NCI-H2227 treated with DMSO at 0.1 percent for 48 hours (cell line): ENCODE measurements at places on chromosomes 1 and 21.
A peak's percentile ranks its signal among the peaks of the same experiment; 100 is the strongest.

DNA sequence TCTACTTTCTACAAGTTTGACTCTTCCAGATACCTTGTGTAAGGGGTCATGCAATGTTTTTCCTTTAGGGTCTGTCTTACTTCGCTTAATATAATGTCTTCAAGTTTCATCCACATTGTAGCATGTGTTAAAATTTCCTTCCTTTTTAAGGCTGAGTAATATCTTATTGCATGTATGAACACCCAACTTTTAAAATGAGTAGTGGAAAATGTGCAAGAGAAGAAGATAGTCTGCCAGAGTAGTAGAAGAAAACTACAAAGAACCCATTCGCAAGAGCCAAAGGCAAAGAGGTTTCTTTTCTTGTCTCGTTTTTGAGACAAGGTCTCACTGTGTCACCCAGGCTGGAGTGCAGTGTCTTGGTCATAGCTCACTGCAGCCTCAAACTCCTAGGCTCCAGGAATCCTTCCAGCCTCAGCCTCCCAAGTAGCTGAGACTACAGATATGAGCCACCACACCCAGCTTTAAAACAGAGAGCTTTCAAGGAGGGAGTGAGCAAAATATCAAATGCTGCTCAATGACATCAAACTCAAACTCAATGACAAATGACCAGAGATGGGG lies 9.4 kb downstream of the IL23R start:
- no peak for DNase-seq

GRCh38 chr1:60903591-60903990 lies 178.8 kb upstream of the NFIA start:
- DNase-seq, result no peak

DNA sequence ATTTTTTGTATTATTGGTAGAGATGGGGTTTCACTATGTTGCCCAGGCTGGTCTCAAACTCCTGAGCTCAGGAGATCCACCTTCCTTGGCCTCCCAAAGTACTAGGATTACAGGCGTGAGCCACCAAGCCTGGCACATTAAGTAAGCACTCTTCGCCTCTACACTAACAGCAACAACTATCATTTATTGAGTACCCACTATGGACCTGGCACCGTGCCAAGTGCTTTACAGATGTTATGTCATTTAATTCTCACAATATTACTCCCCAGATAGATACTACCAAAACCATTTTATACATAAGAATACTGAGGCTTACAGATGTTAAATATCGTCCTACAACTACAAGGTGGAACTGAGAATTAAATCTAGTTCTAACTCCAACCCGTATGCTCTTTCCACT lies 50.1 kb downstream of the TUT4 start:
- DNase-seq, result no peak

DNA sequence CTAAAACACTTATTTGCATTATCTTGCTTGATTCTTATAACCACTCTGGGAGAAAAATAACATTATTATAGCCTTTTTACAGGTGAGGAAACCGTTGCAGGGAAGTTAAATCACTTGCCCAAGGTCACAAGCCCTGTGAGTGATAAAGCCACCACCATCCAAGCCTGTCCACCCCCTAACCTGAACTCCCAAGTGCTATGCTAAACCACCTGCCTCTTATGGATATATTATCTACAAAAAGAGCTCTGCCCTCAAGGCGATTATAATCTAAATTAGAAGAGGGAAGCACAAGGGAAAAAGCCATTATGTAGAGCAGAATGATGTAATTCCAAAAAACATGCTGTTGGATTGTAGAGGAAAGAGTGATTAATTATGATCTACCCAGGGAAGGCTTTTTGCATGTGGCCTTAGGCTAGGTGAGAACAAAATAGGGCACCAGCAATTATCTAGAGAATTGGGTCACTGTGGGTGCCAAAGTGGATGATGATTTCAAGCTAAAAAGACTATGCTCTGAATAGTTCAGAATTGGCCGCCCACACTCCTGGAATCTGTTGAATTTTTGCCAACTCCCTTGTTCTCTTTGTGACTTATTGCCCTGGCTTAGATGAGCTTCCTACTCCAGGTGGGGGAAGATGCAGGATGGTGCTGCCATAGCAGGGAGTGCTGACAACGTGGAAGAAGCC lies 205.3 kb downstream of the FGGY start:
- DNase-seq, result peak; percentile 45

DNA sequence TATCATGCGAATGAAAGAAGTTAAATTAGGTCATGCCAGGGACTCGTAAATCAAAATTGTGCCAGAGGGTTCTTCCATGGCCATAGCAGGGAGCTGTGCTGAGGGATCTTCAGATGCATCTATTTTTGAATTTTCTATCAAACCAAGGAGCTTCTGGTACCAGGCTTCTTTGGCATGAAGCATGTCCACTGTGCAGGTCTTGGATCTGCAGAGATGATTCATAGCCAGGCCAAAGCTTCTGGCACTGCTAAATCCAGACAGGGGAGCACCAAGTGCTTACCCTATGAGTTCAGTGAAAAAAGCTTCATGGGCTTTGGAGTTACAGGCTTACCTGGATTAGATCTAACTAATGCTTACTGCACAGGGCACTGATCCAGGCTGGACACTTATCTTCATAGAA lies 154.2 kb upstream of the DAB1 start:
- no peak for DNase-seq

DNA sequence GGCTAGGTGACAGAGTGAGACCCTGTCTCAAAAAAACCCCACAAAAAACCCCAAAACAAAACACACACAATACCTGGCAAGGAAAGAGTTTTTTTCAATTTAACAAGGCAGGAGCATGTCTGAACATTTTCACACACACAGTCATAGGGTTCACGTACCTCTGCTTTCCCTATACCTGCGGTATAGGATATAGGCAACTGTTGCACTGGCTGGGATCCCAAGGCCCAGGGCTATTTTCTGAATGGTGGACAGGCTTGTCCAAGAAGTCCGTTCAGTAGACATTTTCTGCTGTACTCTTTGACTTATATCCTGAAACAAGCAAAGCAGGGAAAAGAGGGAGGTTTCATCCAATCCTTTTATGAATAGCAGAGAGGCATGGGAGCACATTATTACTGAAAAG lies 7.6 kb downstream of the TDRKH start:
- DNase-seq, result no peak

- DNase-seq, result peak; percentile 76
Observed at GRCh38 chr1:28675924-28676257, 7.3 kb downstream of the GMEB1 start.

DNA sequence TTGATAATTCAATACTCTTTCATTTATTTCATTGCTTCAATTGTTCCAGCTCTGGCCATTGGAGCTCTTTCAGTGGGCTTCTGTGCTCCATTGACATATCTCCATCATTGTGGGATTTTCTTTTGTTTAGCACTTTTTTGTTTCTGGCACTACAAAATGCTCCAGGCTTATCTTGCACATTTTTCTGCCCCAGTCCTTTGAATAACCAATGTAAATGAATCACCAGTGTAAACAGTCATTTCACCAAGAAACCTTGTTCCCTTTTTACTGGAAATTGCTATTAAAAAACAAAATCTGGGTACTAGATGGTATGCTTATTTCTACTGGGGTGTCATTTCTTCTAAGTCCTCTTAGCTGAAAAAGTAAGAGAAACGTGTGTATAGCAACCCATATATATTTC lies 173.0 kb upstream of the LYPLAL1 start:
- DNase-seq, result no peak

DNA sequence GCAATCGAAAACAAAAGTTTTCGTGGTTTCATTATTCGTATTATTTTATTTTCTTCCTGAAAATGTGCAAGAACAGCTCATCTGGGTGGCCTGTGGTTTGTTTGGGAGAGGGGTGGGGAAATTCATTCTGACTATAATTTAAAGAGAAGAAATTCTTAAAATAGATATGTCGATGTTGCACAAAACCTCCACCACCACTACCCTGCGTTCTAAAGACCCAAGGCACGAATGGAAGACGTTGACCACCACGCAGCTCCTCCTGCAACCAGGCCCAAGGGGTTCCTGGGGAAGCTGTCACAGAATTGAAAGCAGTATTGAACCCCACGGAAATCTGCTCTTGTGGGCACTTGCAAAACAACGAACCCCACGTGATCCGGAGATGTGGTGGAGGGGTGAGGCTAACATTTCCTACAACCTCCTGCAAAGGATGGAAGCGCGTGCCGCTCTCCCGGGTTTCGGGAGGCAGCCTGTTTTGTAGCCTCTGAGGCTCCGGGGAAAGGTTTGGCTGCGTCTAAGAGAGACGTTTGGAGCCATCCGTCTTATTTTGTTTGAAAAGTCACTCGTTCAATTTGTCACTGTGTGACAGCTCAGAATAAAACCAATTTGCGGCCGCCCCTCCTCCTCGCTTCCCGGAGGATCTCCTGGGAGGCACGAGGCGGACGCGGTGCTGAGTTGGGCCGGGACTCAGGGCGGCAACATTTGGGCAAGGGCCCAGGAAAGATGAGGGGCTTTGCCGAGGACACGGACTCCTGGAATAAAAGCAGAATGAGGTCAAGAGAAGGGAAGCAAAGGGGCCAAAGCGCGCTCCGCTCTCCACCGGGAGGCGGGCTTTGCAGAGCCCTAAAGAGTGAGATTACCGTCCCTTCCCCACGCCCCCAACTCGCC lies 810 bp upstream of the HLX start:
- no peak for DNase-seq

DNA sequence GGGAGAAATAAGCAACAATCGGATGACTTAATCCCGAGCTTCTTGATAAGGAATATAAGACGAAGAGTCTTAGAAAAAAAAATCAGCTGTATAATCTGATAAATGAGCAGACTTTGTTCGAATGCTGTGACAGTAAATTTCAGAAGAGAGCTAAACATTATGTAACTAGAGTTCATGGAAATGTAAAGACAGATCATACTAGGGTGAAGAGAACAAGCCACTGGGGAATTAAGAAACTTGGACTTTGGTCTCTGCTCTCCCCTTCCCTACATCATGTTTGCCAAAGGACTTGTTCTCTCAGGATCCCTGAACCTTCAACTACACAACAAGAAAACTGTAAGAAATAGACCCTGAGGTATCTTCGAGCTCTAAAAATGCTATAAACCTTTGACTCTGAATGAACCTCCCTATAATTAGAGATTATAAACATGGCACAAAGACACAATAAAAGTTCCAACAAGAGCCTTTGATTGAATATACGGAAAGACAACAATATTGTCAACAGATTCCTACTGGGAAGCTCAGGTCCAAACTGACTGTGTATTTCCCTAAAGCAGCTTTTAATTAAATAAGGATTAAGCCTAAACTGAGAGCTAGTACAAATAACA lies 27.5 kb downstream of the FRRS1 start:
- no peak for DNase-seq

- DNase-seq, result no peak
Observed at GRCh38 chr21:15212206-15212605, 147.4 kb upstream of the NRIP1 start.

DNA sequence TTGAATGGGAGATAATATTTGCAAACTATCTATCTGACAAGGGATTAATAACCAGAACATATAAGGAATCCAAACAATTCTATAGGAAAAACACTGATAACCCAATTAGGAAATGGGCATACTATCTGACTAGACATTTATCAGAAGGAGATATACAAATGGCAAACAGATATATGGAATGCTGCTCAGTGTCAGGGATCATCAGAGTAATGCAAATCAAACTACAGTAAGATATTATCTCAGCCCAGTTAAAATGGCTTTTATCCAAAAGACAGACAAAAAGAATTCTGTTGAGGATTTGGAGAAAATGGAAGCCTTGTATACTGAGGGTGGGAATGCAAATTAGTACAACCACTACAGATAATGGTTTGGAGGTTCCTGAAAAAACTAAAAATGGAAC lies 758.0 kb upstream of the B3GALT2 start:
- no peak for DNase-seq

GRCh38 chr1:65717815-65718454 lies 74.8 kb upstream of the PDE4B start:
- DNase-seq, result no peak

GRCh38 chr1:245871915-245872314 lies 635.2 kb downstream of the SMYD3 start:
- no peak for DNase-seq

GRCh38 chr1:224182057-224182865 lies 779 bp upstream of the DEGS1 start:
- peak; percentile 61 for DNase-seq

DNA sequence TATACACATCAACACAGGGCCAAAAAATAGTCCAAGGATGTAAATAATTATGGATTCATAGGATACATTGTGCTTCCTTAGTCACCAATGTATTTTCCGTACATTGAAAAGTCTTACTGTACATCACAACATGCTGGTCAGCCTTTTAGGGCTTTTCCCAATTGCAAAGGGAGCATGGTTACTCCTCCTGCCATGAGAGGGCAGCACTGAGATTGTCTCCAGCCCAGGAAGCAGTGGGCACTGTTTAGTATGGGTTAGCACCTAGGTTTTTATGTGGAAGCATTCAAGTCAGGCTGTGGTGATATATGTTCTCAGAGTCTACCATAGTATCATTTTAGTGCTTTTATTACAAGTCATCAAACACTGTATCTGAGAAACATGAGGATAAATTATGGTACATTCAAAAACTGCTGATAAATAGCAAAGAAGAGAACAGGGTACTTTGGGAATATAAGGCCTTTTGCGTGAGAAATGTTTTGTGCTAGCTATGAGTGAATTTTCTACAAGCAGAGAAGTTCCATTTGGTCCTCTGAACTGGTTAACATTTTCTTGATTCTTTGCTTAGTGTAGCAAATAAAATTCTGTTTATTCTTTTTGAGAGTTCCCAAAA lies 34.0 kb downstream of the ST6GALNAC5 start:
- DNase-seq, result no peak

GRCh38 chr1:113217447-113218208 lies 144.6 kb downstream of the LRIG2 start:
- no peak for DNase-seq

DNA sequence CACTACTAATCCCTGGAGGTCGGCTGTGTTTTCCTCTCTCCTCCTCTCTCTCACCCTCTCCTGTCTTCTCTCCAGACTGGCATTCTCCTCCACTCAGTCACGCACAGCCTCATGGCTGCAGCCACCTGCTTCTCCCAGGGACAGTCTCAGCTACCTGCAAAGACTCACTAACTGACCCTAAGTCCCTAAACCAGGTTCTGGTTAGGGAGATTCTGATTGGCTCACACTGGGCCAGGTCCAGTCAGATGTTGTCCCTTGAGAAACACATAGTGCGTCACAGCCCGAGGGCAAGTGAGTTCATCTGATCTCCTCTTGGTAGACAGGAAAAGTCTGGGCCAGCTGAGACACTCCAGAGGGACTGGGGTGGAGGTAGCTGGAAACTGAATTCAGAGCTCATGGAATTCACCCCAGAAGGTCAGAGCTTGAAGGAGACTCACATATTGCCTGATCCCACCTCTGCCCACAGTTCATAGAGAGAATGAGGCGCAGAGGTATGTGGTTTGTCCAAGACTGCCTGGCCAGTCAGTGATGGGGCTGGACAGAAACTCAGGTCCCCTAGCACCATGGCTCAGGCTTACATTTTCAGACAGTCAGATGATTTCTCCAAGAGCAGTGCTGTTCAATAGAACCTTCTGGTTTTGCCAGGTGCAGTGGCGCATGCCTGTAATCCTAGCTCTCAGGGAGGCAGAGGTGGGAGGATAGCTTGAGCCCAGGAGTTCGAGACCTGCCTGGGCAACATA lies 40.4 kb upstream of the RPL11 start:
- no peak for DNase-seq

GRCh38 chr1:75632350-75632949 lies 21.5 kb upstream of the SLC44A5 start:
- peak; percentile 21 for DNase-seq

- DNase-seq, result no peak
Observed at GRCh38 chr1:6419397-6419803, 319 bp downstream of the HES2 start.

GRCh38 chr1:116226017-116226416 lies 114.8 kb downstream of the MAB21L3 start:
- no peak for DNase-seq

GRCh38 chr1:14737561-14738094 lies 139.1 kb downstream of the KAZN start:
- DNase-seq, result no peak

GRCh38 chr1:39569034-39569433 lies 7.6 kb downstream of the PABPC4 start:
- no peak for DNase-seq
